Esophagus mucosa (tissue), 1 donor: ENCODE measurements at places on chromosomes 3 and 15.

GRCh38 chr15:74781431-74782258 lies at the start of gene CSK:
TSS of gene CSK (plus strand) at chr15:74782080. CDS start at chr15:74798298, 16,218 bp downstream.
- ATAC-seq = peak; percentile 60

- no peak for ATAC-seq
Observed at GRCh38 chr3:36477655-36478054, 97.4 kb downstream of the STAC start.

DNA sequence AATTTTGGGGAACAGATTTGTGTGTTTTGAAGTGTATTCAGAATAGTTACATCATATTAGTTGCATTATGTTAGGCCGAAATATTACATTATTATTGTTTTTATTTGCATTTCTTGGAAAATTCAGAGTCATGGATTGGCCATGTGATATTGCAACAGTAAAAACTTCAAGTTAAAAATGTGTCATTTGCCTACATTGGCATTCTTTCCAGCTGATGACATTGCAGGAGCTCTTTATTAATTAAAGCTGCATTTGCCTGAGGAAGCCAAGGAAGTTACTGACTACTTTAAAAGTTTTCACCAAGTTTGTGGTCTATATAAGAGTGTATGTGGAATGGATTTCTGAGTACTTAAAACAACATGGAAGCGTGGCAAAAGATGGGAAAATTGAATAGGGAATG lies 726.4 kb upstream of the SGO1 start:
- no peak for ATAC-seq

GRCh38 chr3:14248849-14249523 lies 70.4 kb downstream of the LSM3 start:
- no peak for ATAC-seq
